ENCODE measurements at places on chromosomes 3 and 15. TPM values are rescaled to one million over a fixed set of nuclear protein-coding genes. Genes with fewer than 3 reads are reported as not detected.

Gene HRG
- 3.5 TPM for polyA plus RNA-seq

DNA sequence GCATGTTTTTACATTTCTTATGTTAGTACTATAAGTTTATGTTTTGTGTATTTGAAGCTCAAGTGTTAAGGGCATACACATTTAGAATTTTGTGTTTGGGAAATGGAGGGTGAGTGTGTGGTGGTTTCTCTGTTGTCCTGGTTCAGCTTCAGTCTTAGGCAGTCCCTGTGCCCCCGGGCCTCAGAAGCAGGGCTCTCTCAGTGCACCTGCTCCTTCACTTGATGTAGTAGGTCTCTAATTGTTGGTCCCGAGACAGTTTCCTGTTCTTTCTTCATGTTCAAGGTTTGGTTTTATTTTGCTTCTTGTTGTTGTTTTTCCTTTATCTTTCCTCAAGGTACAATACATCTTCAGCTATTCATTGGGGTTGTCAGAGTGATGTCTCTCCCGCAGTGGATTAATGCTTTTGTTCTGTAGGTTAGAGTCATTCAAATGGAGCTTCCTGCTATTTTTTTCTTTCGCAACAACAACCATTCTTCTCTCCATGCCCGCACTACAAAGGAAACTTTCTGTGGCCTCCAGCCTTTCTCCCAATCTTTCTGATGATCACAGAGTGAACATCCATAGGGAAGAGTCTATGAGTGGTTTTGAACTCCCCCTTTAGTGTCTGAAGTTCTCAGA lies 177.8 kb upstream of the GOLGA6L4 start:
- no peak for DNase-seq

DNA sequence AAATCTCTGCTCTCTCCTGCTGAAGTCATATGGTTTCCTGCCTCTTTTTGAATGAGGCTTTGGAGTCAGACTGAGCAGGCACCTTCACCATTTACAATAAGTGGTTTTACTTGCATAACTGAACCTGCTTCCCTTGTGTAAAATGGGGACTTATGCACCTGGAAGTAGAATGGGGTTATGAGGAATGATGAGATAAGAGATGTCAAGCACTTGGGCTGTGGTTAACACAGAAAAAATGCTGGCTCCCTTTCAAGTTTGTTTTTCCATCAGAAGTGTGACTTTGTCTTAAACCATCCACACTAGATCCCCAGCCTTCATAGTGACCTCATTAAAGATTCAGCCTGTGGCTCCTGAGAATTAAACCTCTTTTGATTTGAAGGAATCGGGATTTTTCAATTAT lies 5.2 kb downstream of the EXOSC7 start:
- no peak for DNase-seq

DNA sequence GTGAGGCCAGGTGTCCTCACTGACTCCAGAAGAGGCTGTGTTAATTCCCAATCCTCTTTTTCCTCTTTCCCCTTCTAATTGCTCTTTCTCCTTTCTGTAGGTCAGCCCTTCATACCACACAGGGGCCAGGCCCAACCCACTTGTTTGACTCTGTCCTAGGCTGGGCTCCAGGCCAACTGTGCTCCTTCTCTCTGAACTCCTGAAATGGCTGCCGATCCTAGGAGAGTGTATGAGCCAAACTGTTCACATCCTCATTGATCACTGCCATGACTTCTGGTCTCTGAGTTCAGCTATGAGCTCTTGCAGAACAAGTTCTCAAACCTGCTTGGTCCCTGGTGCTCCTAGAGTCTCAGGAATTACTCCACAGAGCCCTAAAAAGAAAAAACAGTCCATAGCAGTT lies 145.1 kb downstream of the VGLL4 start:
- no peak for DNase-seq

DNA sequence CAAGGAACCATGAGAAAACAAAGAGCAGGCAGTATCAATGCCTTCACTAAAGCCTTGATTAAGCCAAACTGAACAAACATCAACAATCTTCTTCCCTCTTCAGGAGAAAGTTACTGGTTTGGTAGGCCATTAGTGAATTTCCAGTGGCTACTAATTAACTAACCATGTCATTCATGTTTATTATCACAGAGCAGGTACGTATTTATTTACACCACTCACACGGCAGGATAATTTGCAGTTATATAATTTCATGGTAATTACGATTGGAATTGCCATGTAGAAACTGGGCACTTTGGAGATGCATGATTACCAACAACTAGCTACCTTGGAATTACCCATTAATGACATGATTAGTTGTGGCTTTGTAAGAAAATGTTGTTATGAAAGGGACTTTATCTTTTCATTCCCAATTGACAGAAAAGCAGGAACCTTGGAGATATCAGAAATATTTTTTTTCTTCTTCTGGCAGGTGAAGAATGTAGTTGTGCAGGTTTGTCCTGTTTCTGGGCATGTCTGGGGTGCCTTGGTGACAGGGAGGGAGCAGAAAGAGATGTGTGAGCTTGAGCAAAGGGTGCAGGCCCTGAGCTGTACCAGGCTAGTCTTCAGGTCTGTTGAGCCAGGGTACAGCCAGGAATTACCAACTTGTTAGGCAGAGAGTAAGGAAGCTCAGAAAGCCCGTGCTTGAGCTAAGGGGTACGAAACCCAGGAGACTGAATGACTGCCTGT lies 310.7 kb downstream of the RORA start:
- no peak for DNase-seq

DNA sequence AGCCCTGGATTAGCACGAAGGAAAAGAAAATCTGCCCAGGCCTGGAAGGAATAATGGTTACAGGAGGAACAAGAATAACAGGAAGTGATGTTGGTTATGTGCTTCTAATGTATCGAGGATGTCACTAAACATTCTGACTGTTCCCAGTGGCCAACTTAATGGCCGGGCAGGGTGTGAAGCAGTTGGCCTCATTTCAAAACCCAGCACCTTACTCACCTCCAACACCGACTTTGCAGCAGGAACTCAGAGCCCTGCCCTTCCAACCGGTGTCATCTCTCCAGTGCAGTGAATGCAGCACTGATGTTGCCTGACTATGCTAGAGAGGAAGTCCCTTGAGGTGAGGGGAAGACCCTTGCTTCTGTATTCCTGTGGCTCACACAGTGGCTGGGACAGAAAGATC lies 162.4 kb upstream of the LRTM1 start:
- DNase-seq: no peak

- DNase-seq: no peak
Observed at GRCh38 chr15:48361685-48362084, 30.5 kb downstream of the DUT start.

Gene RASA2
- 24.0 TPM for polyA plus RNA-seq
